ENCODE measurements at places on chromosomes 5 and 9.

- DNase-seq: no peak
Observed at GRCh38 chr9:111187376-111187775, 142.6 kb downstream of the OR2K2 start.

GRCh38 chr9:9275601-9276000 is 1337.2 kb downstream of the PTPRD start:
- DNase-seq: no peak

DNA sequence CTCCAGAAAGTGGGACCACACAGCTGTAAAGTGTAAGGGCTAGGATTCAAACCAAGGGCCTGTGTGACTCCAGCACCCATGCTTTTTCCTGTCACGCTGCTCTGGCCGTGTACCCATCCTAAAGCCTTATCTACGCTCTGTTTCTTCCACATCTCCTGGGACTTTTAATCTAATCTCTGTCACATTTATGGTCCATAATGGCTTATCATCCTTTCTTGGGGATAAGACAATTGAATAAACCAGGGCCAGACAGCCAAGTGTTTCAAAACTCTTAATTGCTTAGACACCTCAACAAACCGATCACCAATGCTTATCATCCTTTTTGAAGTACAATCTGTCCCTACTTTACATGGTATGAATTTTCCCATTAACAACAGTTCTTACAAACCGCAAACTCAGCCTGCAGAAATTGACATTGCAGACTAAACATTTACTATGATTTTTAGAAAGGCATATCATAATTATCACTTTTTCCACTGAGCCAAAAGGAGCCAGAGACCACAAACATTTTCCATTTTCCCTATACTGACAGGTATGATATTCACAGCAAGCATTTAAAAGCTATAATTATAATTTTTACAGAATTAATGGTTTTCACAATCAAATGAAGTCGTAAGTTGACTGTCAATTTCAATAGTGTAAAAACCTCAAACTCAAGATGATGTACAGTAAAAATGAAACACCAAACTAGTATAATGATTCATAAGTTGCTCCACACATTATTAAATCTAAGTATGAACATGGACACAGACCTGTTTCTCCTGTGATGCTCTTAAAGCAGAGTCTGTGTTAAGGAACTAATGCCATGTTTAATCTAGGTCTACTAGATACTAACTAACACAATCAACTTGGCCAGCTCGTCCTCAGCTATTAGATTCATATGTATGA is 99.5 kb downstream of the FBXW11 start:
- DNase-seq: no peak

GRCh38 chr9:77177894-77178794 is 810 bp downstream of the VPS13A start:
- no peak for DNase-seq

DNA sequence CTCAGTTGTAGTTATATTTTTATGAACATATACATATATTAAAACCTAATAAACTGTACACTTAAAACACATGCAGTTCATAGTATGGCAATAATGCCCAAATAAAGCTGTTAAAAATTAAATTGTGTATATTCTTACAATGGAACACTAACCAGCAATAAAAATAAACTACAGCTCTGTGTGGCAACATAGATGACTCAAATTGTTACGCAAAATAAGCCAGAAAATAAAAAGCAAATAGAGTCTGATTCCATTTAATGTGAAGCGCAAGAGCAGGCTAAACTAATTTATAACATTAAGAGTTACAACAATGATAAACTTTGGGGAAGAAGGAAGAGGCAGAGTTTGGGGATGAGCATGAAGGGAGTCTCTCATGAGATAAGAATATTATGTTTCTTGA is 597.3 kb downstream of the TLE1 start:
- no peak for DNase-seq

DNA sequence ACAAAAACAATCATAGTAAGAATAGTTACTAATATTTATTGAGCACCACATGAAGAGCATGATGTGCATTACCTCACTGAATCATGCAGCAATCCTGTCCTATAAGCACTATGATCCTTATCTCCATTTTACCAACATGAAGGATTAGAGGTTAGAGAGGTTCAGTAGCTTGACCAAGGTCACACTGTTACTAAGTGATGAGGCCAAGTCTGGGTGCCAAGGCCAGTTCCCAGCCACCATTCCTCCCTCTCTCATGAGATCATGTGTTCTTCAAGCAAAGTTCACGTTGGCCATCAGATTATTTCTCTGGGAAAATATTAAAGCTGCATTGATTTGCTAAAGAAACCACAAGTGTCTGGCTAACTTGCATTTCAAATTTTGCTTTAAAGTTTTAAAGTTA is 31.0 kb downstream of the PDE8B start:
- no peak for DNase-seq
